ENCODE measurements at places on chromosomes 2 and 18.

DNA sequence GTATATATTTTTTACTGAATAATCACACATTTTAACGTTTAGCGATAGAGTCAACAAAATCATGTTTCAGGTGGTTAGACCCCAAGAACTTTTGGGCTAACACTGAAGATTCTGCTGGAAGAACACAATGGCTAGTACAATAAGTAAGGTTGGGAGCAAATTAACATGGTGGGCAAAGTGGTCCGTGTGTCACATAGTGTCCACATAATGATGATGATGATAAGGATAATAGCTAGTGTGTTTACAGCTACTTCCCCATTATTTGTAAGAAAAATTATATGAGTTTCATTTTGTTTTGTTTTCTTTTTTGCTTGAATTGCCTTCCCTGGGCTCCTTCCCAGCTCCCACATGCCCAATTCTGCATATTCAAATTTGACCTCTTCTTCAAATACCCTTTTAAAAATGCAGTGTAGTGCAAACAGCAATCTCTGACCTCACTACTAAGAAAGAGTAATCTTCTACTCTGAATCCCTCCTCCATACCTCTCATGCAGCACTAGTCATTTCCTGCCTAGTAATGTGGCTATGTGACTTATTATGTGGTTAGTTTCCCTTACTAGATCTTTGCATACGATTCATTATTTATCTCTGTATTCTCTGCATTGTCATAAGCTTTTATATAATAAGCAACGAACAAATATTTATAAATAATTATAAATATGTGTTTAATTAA is 16.9 kb upstream of the VPS54 start:
- no peak for DNase-seq

DNA sequence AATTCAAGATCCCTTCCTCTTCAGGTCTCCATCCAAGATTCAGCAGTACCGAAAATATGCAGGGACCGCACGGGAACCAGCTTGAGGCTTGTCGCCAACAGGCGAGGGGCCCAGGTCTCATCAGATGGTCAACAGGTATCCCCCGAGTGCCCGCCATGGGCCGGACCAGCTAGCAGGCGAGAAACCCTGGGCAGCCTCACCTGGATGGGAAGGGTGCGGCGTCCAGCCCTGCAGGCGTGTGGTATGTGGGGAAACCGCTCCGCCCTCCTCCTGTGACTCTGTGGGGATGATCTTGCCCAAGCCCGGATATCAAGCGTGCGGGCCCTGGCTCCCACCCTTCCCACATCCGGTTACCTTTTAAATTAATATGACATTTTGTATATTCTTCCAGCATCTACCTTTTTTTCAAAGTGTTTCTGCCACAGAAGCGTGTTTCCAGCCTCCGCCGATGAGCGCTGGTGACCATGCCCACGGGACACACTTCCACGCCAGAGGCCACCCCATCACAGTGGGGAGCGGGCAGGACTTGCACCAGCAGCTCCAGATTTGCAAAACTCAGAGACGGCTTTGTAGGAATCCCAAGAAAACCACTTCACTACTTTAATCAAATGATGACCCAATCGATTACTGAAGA is 33.2 kb downstream of the ZNF516 start:
- DNase-seq, result no peak

DNA sequence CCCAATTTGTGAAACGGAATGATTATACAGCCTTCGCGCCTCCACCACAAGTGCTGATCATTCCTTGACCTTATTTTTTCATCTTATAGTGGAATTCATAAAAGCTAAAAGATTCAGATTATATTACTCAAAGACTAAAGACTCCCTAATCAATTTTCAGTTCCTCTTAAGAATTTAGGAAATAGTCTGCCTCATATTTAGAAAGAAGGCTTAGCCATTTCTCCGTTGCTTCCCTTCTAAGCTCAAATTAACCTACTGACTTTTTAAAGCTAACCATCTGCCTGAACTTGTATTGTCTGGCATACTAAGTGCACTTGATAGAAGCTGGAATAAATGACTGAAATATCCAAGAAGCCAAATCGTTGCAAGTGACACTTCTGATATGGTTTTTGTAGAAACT is 44.7 kb downstream of the HNRNPLL start:
- no peak for DNase-seq

DNA sequence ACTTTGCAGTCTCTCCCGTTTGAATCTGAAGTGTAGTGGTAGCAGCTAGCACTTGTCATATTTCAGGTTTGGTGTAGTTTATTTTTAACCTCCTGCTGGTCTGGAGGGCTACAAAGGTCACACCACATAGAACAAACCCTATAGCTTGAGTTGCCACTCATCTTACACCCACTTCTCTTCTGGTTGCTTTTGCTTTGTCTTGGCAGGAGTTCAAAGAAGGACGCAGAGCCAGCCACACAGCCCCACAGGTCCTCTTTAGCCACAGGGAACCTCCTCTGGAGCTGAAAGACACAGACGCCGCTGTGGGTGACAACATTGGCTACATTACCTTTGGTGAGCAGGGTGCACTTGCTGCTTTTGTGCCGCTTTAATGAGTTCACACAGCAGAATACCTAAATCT is 15.6 kb upstream of the GPBAR1 start:
- DNase-seq, result no peak

GRCh38 chr2:144615866-144616565 is 96.1 kb upstream of the ZEB2 start:
- DNase-seq, result no peak

- DNase-seq, result no peak
These were observed 80.5 kb downstream of the NRXN1 start for GRCh38 chr2:50951437-50951836.

DNA sequence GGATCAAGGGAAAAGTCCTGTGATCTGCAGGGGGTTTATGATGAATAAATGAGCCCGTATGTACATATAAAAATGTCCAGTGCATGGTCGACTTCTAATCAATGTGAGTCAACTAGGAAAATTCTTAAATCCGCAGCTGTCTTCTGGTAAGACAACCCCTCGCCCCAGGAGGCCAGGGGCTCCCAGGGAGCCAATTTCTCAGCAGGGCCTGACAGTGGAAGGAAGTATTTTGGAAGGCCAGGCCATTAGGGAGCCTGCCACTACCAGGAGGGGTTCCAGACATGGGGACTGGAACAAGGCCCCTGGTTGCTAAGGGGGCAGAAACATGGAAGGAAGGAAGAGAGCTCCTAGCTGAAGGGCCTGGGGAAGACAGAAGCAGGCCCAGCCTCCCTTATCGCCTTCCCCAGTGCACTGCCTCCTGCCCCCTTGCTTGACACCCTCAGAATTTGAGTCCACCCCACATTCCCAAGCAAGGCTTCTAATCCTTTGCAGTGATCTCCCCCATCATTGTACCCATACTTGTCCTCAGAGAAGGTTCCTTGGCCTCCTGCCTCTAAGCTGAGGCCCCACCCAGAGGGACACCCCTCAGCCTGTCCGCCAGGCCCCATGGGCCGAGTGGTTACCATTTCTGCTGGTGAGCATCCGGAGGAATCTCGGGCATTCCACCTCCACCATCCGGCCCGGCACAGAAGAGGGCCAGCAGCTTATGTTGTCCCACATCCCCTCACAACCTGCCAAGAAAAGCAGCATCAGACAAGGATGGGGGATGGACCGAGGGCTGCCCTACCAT is 45.9 kb downstream of the SCTR start:
- no peak for DNase-seq

- no peak for DNase-seq
These were observed 703.2 kb upstream of the FSHR start for GRCh38 chr2:49857371-49858112.

DNA sequence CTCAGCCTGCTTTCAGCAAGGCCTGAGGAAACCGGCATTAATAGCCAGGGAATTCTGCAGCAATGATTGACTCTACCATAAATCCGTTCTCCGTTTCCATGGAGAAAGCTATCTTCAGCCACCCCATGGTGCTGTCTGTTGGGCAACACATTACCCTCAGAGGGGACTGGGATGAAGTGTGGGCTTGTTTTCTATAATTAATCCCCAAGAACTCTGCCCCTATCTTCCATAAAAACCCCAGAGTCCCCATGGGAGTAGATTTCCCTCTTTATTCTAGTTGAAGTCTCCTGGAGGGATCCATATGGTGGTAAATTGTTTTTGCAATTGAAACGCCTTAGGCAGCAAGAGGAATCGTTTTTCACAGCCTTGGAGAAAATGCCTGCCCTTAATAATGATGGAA is 9.2 kb downstream of the G6PC2 start:
- no peak for DNase-seq

GRCh38 chr18:47286776-47287410 is 35.4 kb upstream of the SKOR2 start:
- DNase-seq, result no peak

DNA sequence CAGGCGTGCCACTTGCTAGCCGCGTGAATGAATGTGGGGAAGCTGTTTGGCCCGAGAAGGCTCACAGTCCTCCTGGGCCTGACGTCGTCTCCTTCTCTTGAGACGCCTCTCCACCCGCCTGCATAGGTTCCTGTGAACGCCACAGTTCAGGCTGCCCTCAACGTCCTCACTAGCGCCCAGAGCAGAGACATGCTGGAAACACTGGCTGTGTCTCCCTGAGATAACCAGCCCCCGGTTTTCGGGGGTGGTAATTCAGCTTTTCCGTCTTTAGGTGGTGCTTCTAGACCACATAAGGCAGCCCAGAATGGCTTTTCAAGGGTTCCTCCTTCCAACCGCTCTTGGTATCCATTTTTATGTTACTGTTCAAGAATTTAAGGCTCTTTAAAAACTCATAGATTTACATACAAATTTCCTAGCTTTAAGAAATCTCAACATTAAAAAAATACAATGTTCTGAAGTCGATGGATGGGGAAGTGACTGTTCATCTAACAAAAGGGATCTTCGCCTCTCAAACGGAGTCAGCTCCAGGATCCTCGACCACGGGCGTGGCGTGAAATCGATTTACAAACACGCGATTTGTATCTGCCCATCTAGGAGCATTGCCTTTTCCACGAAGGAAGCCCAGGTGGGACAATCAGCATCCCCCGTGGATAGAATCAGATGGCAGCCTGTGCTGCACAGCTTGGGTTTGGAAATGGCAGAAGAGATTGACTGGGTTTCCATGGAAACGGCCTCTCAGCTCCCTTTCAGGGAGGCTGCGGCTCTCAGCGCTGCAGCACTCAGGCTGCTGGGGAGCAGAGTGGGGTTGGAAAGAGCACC is 110.6 kb upstream of the PXDN start:
- DNase-seq, result no peak

- DNase-seq, result no peak
These were observed 46.5 kb upstream of the NFU1 start for GRCh38 chr2:69483696-69484095.

- DNase-seq, result no peak
These were observed 2.8 kb downstream of the SH3BP4 start for GRCh38 chr2:234954551-234954992.

- DNase-seq, result no peak
These were observed 260.0 kb downstream of the GULP1 start for GRCh38 chr2:188551671-188552070.

- no peak for DNase-seq
These were observed 9.2 kb downstream of the CNTNAP5 start for GRCh38 chr2:124034265-124034664.

DNA sequence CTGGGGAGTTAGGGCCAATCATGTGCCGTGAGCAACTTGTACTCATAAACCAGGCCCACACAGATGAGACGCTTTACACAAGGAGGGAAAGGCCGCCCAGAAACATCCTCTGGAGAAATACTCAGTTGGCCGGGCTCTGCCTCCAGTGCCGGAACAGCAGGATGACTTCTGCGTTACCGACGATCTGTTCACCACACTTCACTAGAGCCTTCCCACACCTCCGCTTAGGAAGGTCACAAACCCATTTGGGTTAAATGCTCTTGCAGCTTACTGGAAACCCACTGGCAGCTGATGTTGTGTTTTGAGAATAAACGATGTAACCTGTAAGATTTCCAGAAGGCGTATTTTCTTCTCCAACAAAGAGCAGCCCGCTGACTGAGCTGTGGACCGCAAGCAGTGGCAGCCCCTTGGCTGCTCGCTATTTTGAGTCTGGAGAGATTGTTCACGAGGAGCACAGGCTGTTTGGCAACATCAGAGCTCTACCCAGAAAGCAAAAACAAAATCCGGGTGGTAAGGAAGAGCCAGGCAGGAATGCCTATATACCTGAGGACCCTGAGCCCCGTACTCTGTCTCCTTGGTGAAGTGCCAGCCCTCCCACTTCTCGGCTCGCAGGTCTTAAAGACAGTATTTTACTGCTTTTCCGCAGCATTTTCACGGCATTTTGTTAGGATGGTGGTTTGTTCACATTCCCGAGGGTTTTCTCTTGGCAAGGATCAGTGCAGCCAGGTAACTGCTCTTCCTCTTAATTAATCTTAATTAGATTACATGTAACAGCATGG is 44.0 kb downstream of the COLEC12 start:
- DNase-seq, result no peak

DNA sequence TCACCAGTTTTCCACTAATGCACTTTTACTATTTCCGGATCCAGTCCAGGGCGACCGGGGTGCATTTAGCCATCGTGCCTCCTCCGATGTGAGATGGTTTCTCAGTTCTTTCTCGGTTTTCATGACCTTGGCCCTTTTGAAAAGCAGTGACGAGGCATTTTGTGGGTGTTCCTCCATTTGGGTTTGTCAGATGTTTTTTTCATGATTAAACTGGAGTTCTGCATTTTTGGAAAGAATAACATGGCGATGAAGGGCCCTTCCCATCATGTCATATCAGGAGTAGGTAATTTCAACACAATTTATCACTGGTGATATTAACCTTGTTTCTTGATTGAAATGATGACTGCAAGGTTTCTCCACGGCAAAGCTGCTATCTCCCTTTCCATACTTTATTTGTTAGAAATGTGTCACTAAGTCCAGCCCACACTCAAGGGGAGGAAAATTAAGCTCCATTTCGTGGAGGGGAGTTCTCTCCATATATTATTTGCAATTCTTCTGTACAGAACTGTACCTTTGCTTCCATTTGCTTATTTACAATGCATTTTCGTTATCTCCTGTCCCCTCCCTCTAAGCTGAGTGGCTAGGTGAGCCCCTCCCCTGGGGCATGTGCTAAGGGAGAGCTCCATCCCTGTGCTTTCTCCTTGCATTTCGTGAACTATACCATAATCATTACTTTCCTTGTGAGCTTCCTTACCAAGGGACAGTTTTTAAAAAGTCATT is 8.9 kb upstream of the KLF11 start:
- DNase-seq, result no peak

DNA sequence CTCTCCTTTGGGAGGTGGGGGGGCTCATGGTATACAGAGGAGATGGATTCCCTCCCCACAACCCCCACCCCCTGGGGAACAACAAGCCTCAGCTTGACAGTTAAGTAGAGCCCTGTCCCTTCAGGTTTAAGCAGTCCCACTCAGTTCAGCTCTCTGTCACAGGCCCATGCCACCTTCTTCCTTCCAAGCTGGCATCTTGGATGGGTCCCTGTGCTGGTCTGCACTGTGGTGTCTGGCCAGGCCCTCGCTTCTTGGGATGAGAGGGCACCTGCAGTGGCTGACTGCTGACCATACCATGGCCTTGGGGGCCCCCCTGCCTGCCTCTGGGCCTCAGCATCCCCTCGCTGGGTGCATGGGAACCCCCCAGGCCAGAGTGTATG is 20.4 kb upstream of the GPR17 start:
- DNase-seq, result no peak

Data from stimulated activated CD4-positive, alpha-beta T cell treated with anti-CD3 and anti-CD28 coated beads, TNF-alpha, amount 100 ng/mL, for 24 hours (primary cell).